SJSA1 (cell line): ENCODE measurements at places on chromosomes 12 and 14. TPM values are rescaled to one million over a fixed set of nuclear protein-coding genes. Genes with fewer than 3 reads are reported as not detected.

DNA sequence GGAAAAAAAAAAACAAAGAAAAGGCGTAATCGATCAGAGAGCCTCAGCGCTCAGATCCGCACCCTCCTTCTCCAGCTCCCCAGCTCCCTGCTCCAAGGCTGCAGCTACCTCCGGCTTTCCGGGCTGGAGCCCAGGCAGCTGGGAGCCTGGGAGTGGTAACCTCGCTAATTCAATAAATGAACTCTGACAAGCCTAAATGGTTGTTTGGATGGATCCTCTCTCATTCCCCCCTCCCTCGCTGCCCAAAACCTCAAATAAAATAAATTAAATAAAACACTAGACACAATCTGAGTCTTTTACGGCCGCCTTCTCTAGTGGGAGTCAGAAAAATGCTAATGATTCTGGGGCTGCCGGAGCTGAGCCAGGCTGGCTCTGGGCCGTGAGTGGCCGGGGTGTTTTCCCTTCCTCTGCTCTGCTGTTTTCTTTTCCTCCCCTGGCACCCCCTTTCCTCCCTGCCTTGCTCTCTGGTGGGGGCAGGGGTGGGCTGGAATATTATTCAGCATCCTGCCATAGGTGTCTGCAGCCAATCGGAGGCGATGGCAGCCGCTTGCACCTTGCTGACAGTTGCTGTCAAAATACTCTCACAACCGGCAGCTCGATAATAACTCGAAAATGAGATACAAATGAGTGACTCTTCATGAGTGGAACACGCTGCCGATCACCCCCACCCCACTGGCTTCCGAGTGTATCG, 76.1 kb downstream of the RBM19 start:
- peak; percentile 93 for DNase-seq

GRCh38 chr14:49972131-49972671, 79.3 kb downstream of the ARF6 start:
- no peak for DNase-seq

CLEC2A gene
- not detected in 2 replicates for total RNA-seq

- no peak for DNase-seq
These were observed 38.0 kb downstream of the RFLNA start for GRCh38 chr12:124332900-124333299.

TMEM260 gene
- 3.2 and 7.0 TPM in 2 replicates for total RNA-seq

DNA sequence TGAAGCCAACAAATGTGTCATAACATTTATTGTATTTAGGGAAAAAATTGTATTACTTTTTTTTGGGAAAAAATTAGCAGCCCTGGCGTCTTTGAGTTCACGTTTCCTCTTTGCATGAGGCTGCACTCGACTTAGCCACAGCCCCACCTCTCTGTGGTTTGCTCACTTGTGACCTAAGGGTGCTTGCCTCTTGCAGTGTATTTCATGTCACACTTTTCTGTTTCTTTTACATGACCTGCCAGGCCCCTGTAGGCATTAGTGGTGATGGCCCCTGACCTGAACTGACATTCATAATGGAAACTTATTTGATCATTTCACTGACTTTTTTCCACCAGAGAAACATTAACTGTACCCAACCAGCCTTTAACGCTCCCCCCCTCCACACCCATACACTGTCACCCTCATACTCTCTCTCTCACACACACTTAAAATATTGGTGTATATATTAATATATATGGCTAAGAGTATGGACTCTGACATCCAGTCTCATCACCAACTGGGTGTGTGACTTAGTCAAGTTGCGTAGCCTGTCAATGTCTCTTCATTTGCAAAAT, 122.9 kb downstream of the PRKCH start:
- no peak for DNase-seq

SAMD4A gene
- total RNA-seq = 22.5 and 31.6 TPM in 2 replicates

PIWIL1 gene
- total RNA-seq = not detected in 2 replicates

DNA sequence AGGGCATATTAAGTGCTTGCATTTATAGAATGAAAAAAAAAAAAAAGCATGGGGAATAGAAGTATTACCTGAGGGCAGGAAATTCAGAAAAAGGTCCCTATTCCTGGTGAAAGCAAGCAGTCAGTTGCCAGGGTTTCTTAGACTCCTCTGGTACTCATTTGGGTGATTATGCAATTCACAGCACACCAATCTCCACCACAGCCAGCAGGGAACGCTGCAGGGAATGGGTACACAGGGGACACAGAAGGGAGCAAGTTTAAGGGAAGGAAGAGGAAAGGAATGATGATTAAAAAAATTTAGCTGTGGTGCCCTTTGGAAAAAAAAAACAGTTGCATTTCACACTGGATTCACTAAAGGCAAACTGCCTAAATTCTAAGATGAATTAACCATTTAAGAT, 14.2 kb downstream of the BLTP3B start:
- DNase-seq = no peak
